Stimulated activated CD4-positive, alpha-beta T cell treated with anti-CD3 and anti-CD28 coated beads, TNF-alpha, amount 100 ng/mL, for 4 hours (primary cell): ENCODE measurements at places on chromosomes 2 and 18.
A peak's percentile ranks its signal among the peaks of the same experiment; 100 is the strongest.

DNA sequence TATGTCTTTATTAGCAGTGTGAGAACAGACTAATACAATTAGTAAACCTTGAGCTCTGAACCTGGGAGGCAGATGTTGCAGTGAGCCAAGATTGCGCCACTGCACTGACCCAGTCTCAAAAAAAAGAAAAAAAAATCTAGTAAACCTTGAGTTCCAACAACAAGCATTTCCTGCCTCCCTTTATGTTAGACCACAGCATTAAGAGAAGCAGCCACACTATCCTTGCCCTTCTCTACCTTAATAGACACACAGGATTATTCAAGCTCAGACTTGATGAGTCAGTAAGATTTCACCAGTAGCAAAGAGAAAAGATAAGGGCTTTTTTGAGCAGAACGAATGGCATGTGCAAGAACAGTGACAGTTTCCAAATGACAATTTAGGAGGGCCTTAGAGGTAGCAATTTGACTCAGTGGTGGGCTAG is 18.0 kb upstream of the GLS start:
- no peak for DNase-seq

DNA sequence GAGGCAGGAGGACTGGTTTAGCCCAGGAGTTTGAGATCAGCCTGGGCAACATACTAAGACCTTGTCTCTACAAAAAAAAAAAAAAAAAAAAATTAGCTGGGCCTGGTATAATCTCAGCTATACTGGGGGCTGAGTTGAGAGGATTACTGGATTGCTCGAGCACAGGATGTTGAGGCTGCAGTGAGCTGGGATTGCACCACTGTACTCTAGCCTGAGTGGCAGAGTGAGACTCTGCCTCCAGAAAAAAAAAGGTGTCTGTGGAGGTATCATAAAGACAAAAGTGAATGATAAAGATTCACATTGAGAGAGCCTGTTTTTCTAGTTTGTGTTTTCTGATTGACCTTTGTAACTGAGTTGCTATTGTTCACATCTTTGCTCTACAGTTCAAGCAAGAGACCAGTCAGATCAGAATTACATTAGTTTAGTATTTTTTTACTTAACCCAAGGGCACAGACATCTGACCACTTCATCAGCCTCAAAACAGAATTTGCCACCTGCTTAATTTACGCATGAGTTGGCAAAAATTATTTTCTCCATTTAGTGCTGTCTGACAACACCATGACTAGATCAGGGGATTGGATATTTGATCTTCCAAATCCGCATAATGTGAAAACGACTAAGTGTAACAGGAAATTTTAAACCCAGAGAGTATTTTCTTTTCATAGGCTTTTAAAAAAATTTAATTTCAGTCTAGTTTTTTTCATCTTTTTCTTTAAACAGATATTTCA is 271.0 kb downstream of the TGIF1 start:
- no peak for DNase-seq

DNA sequence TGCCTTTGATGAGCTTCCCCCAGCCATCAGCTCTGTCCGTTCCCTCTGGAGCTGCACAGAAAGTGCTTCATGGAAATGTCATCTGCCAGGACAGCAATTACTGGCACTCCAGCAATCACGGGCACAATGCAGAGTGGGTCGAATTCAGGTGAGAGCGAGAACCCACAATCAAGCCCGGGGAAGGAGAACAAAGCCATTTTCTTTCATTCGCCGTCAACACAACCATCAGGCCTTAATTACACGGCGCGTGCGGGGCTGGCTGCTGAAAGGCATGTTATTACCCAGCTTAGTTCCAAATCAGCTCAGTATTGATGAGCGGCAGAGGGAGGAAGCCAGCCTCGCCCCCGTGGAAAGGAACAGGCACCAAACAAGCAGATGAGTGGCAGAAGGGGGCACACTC is 143.9 kb downstream of the MYT1L start:
- no peak for DNase-seq

- no peak for DNase-seq
These were observed 2.7 kb downstream of the ID2 start for GRCh38 chr2:8684540-8684877.

DNA sequence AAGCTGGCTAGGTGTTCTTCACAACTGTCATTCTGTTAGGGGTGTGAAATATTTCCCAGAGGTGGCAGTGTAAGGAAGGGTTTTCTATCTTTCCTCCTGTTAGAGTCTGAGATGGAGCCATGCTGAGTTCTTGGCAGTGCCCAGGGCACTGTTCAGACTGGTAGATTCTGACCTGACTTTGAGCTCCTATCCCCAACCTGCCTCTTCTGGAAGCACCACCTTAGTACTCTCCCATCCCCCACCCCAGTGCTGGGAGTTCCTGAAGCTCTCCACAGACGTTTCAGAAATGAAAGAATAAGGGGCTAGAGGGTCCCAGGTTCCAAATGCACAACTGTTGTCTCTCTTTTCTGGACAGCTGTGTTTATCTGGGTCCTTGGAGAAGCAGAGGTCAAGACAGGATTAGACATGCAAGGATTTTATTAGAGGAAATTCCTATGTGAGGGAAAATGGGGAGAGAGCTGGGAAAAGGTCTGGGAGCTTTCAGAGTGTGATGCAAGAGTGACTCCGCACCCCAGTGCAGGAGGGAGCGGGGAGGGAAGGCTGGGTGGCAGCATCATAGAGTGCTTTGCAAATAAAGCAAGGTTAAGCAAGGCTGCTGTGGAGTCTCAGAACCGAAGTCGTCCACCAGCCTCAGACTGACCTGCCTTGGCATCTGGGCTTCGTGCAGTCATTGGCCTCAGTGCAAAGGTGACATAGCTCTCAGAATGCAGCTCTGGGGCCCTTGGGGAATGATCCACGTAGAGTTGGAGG is 75.5 kb downstream of the SLC4A3 start:
- DNase-seq, result no peak

DNA sequence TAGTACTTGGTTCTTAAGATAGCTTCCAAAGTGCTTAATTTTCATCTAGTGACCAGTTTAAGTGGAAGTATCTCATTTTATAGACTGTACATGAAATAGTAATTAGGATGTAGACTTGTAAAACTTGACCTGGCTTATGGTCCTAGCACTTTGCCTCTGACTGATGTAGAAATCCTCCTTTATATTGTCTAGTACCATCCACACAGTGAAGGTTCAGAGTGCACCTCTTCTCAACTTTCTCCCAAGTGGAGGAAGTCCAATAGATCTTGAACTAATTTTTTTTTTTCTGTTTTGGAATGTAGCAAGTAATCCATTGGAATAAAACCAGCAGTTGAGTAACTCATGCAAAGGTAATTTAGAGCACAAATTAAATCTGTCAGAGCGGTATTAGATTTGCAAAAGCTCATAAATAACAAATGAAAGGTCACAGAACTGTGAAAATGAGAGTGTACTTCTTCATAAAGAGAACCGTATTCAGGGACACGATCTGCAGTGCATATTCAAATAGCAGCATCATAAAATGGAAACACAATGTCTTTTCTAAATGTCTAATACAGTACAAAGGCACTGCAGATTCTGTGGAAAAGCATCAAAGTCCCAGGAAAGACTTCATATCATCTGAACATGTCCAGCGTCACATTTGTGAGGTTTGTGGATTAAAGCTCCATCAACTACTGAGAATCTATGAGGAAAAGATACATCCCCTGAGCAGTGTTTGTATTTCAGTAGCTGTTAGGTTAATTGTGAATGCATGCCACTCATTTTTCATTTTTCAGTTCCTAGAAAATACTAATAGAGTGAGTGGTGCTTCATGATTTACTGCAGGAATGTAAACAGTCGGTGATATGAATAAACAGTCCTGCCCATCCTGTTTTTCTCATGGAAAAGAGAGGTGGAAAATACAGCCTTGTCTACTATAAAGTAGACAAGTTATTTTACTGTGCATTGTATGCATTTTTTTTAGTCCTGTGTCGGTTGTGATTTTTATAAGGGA is 100.7 kb downstream of the LYPD6 start:
- DNase-seq, result no peak

- DNase-seq, result no peak
These were observed 290.5 kb upstream of the KYNU start for GRCh38 chr2:142586693-142587580.

- DNase-seq, result no peak
These were observed 35.3 kb downstream of the NHEJ1 start for GRCh38 chr2:219125225-219125885.

- DNase-seq, result no peak
These were observed 689.4 kb downstream of the ZEB2 start for GRCh38 chr2:143830476-143830875.

DNA sequence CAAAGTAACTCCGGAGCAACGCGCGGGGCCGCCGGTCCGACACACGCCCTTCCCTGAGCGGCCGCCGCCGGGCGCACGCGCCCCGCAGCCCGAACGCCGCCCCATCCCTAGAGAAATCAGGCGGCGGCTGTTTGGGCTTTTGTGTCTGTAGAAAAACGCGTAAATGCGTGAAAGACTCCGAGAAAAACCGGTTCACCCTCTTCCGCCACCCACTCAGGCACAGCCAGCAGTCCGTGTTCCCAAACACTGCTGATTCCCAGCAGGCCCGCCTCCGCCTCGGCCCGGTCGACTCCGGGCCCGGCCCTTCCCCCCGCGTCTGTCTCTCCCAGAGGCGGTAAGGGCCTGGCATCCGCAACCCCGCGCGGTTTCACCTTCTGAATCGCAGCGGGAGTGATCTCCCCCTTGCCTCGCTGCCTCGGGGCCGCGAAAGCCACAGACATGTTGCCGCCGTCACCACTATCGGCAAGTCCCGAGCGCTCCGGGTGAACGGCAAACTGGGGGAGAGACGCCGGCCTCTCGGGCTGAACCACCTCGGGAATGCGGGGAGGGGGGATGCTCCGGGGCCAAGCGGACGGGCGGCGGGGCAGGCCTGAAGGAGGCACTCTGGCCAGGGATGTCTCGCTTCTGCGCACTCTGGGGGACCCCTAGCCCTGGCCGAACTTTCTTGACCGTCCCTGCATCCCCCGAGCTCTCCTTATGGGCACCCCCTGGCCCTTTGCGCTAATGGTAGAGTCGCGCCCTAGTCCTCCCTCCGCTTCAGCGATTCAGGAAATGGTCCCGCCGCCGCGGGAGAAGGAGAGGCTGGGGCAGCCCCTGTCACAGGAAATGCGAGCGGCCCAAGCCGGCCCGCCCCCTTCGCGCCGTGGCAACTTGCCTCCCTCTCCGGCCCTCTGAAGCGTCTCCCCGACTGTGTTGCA is at the start of gene SS18:
SS18 (minus strand) TSS at position 484 of the 917 bp plus-strand sequence; CDS start at position 440, 44 bp downstream.
- peak; percentile 80 for DNase-seq

GRCh38 chr2:229162015-229162414 is 109.1 kb downstream of the PID1 start:
- no peak for DNase-seq

GRCh38 chr2:8307606-8308180 is 374.2 kb upstream of the ID2 start:
- DNase-seq, result no peak

DNA sequence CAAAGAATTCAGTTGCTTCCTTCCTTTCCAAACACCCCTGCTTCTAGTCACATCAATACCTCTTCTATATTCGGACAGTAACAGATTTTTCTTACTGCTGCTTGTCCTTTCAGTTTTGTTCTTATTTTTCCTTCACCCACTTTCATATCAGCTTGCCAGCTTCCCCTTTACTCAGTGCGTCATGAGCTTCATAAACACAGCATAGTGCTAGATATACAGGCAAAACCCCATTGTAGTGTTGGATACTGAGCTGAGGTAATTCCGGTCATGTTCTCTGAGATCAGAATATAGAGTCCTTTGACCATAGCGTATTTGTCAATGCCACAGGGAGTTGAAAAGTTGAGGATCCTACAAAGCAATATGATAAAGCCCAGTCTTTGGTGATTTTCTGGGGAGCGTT is 2.4 kb downstream of the FARP2 start:
- DNase-seq, result no peak

- DNase-seq, result no peak
These were observed 20.4 kb upstream of the TDRD15 start for GRCh38 chr2:21103274-21103891.

- DNase-seq, result no peak
These were observed 449.6 kb upstream of the CDH20 start for GRCh38 chr18:60883587-60883986.

- no peak for DNase-seq
These were observed 76.9 kb upstream of the MAP3K20 start for GRCh38 chr2:172998547-172999272.

GRCh38 chr2:42562474-42563144 is 5.8 kb upstream of the MTA3 start:
- DNase-seq, result no peak

DNA sequence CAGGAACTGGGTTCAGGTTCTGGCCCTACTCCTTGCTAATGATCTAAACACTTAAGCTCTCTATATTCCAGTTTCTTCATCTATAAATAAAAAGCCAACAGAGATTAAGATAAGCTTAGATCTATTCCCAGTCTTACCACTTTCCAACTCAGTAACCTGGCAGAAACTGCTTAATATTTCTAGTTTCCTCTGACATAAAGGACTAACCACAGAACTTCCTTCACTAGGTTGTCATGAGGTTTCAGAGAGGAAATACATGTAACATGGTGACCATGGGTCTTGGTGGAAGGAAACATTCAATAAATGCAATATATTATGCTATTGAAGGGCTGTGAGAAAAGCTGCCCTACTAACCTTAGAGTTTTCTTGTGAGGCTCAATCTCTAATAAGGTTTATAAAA is 114.4 kb upstream of the PDE1A start:
- DNase-seq, result no peak

DNA sequence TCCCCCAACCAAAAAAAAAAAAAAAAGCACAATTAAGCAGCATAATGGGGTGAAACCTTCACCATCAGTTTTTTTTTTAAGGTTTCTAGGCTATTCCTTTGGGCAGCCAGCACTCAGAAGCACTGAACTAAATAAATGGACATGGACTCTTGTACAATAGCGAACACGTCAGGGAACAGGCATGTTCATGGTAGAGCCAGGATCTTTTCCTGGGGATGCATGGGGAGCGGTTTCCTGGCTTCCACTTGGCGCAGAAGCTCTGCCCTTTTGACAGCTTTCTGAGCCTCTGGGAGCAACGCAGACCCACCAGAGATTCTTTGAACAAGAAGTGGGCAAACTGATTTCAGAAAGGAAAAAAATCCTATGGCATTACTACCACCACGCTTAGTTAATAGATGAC is 35.0 kb downstream of the ALPK2 start:
- DNase-seq, result no peak

- no peak for DNase-seq
These were observed 113.4 kb upstream of the PKDCC start for GRCh38 chr2:41934329-41934958.

- DNase-seq, result no peak
These were observed 11.2 kb downstream of the ASPRV1 start for GRCh38 chr2:69950241-69950640.

DNA sequence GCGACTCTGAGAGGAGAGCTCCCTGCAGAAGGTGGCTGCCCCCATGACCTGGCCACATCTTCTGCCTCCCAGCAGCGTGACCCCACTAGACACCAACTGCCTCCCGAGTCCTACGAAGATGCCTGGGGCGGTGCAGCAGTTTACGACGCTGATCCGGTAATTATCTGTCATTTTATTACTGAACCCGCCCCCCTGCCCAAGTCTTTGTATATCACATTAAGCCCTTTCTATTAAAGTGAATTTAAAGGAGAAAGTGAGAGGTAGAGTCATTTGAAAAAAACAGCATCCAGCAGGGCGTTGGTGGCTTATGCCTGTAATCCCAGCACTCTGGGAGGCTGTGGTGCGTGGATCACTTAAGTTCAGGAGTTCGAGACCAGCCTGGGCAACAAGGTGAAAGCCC is 33.4 kb downstream of the ABCG8 start:
- DNase-seq, result no peak

- DNase-seq, result no peak
These were observed 39.5 kb downstream of the COL6A3 start for GRCh38 chr2:237374284-237375060.

GRCh38 chr2:226551522-226552250 is 247.9 kb downstream of the IRS1 start:
- no peak for DNase-seq

GRCh38 chr18:73945130-73945792 is 202.4 kb downstream of the FBXO15 start:
- DNase-seq, result no peak

GRCh38 chr2:238693337-238694093 is 154.4 kb upstream of the TWIST2 start:
- no peak for DNase-seq
